ENCODE measurements at places on chromosomes 6 and 20. TPM values are rescaled to one million over a fixed set of nuclear protein-coding genes. Genes with fewer than 3 reads are reported as not detected.

- DNase-seq: no peak
Measured at GRCh38 chr6:148509119-148509799, 166.6 kb downstream of the SASH1 start.

DNA sequence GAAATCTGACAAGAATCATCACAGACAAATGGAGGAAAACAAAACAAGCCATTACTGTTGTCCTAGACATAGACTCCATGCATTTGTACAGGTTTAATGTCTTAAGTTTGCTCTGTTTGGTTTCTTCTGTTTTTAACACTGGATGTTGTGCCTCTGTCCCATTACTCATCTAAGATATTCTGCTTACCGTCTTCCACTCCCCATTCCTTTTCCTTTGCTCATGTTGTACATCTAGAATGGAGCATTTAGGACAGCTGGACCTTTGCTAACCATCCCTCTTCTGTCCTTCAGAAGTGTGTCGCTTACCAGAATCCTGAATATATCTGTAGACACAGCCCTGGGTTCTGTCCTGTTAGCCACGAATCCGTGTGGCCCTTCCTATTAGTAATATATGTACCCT, 35.2 kb downstream of the RAB22A start:
- no peak for DNase-seq

DNA sequence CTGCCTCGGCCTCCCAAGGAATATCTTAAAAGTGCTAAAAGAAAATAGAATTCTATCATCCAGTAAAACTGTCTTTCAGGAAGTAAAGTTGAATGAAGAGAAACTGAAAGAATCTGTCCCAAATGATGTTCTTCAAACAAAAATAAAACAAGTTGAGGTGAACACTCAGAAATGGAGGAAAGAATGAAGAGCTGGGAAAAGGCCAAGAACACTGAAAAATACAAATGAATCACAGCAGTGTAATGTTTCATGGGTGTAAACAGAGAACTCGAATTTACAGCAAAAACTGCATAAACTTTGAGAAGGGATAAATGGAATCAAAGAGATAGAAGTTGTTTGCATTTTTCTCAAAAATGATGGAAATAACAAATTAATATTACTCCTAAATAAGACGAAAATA, 317.3 kb downstream of the TAF4 start:
- DNase-seq: no peak

DNA sequence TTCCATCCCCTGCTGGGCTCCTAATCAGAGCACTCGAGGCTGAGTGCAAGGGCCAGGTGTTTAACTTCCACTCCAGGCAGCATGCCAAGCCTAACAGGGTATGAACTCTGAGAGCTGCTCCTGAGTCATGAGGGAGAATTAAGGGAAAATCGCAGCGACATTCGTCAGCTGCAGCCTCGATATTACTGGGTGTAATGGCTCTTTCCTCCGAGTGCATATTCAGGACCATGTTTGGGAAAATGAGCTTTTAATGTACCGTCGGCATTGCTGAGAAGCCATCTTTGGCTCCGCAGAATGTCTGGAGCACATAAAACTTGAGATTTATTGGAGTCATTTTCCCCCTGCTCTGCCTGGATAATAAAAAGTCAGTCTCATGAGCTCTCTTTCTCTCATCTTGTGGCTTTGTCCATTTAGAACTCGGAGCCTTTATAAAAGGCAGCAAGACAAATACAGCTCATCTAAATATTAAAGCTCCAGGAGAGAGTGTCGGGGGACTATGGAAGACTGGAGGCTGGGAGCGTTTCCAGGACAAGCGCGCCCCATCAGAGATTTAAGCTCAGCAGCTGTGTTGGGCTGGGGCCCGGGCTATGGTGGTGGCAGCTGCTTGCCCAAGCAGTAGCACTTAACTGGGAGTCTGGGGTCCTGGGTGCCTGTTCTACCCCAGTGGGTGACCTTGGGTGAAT, 103.7 kb downstream of the TOX2 start:
- DNase-seq: no peak

GRCh38 chr20:59342023-59342957, 41.9 kb downstream of the EDN3 start:
- no peak for DNase-seq

DNA sequence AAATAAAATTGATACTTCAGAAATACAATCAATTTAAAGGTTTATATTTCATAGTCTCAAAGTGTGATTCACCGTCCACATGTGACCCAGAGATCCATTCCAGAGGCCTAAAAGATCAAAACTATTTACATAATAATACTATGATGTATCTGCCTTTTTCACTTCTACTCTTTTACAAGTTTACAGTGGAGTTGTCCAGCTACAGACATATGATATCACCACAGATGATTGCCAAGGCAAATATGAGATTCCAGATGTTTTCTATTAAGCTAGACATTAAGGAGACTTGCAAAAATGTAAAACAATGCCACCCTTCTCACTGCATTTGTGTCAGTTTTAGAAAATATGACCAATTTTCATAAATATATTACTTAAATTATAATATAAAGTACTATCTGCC, 443.7 kb downstream of the GJA1 start:
- no peak for DNase-seq

DNA sequence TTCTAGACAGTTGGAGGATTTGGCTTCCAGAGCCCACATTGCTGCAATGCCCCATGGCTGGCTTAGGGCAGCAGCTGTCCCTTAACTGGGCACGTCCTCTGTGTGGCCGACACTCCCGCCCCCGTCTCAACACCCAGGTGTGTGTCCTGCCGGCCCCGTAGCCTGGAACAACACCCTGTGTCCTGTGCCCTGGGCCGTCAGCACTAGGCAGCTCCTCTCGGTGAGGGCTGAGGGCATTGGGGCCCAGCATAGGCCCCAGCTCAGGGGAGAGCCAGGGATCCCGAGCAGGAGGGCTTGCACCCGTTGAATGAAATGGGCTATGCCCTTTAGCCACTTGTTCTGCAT, 121.0 kb downstream of the CDH4 start:
- DNase-seq: no peak

NOTCH4 gene
- 5.0 TPM for total RNA-seq

TFAP2C gene
- 5.9 TPM for total RNA-seq

RHAG gene
- total RNA-seq: not detected

OPN5 gene
- total RNA-seq: not detected

HMGCLL1 gene
- 70.0 TPM for total RNA-seq

ADIG gene
- not detected for total RNA-seq

REV3L gene
- 101 TPM for total RNA-seq
